ENCODE measurements at places on chromosomes 4 and X.

DNA sequence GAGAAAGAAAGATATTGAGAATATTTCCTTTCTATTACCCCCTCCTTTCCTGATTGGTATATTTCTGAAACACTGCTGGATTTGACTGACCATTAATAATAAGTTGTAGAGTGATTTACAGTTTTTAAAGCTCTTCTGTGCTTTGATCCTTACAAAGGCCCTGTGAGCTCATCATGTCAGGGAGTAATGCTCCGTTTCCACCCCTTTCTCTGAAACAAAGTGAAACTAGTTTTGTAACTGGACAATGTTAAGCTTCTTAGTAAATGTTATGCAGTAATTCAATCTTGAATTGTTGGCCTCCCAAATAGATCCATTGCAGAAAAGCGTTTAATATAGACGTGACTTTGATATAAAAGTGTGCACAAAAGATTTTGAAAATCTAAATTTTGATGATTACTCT is 190.1 kb upstream of the GNPDA2 start:
- no peak for DNase-seq

- no peak for DNase-seq
Observed at GRCh38 chr4:75289914-75290582, 224.2 kb downstream of the RCHY1 start.

DNA sequence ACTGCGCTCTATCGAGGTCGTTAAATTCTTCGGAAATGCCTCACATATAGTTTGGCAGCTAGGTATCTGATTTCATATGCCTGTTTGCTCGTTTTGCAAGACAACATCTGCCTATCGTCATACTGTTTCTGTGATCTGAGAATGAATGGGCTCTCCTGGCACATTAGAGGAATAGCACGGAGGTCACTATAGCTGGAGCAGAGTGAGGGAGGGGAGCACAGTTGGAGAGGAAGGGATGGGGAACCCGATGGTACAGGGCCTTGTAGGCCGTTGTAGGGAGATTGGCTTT is 552 bp downstream of the IKBKG start:
- DNase-seq = no peak

DNA sequence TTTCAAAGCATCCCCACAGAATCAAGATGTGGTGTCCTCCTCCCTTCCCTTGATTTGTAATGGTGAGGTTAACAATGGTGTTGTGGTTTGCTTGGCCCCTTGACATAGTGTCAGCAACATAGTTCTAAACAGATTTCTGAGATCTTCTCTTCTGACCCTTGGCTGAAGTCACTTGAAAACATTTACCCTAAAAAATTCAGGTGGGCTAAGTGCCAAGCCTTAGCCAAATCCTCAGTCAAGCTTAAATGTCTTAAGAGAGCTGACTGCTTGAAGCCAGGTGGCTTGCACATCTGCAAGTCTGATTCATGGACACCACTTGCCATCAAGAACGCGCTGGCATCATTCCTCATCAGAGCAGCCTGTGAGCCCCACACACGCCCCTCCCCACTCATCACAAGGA is 173.2 kb downstream of the MGST2 start:
- no peak for DNase-seq

DNA sequence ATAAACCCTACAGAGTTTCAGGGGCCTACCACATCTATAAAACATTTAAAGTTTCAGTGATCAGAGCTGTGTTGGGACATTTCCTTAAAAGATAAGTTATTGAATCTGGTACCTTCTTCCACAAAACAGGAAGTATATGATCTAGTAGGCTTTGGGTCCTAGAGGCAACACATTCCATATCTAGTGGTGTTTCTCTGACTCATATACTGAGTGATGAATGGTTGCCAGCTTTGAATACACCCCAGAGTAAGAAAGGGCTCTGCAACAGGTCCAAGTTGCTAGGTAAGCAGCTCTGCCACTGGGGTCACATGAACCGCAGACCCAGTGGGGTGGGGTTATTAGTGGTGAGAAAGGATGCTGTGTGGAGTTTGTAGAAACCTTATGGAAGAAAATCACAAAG is 32.4 kb upstream of the BLTP1 start:
- DNase-seq = no peak

GRCh38 chr4:55675196-55675793 is 39.2 kb upstream of the NMU start:
- DNase-seq = no peak

- DNase-seq = no peak
Observed at GRCh38 chr4:183832776-183833450, 72.2 kb upstream of the STOX2 start.
